ENCODE measurements at places on chromosomes 2 and 18. TPM values are rescaled to one million over a fixed set of nuclear protein-coding genes. Genes with fewer than 3 reads are reported as not detected.
A peak's percentile ranks its signal among the peaks of the same experiment; 100 is the strongest.

KIAA2012 gene
- 5.3 TPM for total RNA-seq

CABLES1 gene
- total RNA-seq = 32.6 TPM

DNA sequence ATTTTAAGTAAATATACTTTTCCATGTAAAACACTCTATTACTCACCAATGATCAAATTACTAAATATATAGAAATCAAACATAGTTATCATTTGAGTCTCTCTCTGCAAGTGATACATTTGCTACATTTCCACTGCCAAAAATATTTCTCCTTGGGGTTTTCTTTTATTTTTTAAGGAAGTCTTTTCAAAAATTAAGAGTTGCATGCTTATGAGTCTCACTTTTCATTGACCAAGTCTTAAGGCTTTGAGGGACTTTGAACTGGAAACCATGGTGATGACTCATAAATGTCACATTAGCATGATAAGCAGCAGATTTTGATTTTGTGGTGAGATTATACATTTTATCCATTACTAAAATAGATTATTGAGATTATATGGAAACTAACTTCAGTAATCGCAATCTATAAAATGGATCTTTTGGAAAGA lies 152.9 kb downstream of the FAM124B start:
- no peaks in the 10 kb centered on the region for H3K4me1 ChIP-seq
- no peak overlapping the region for H3K27ac ChIP-seq
- DNase-seq = no peak
- H3K27me3 ChIP-seq = no peaks in the 10 kb centered on the region
- H3K36me3 ChIP-seq = no peaks in the 10 kb centered on the region
- H3K4me3 ChIP-seq = no peak overlapping the region

DNA sequence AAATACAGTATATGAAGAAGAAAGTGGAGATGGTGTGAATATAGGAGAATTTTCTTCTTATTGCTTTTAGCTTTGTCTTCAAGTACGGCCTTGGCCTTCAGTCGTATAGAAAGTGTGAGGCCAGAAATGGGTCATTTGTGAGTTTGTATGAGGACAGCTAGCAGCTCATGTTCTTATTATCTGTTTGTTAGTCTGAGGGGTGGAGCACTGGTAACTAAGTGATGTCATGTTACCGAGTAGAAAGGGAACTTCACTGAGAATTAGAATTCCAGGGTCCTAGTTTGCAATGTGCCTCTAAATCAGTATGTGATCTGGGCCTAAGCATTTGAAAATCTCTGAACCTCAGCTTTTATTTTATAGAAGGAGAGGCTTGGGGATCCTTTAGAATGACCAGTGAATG lies 588.6 kb downstream of the NRXN1 start:
- H3K4me3 ChIP-seq = no peak overlapping the region
- no peak for DNase-seq
- H3K27ac ChIP-seq = no peak overlapping the region
- no peaks in the 10 kb centered on the region for H3K36me3 ChIP-seq

DNA sequence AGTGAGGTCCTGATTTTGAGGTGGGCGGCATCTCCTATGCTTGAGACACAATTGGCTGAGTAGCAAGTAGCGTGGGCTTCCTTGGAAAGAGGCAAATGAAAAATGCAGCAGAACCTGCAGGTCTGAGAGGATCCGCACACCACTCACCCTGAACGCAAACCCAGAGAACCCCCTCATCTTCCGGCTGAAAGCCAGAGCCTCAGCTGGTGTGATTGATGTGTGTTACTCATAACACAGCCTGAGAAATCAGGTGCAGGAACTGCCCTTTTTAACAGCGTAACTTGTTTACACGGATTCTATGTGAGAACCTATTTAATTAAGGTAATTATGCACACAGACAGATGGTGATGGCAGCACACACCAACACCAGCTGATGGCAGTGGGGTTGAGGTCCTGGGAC lies 123.4 kb downstream of the MRO start:
- H3K27me3 ChIP-seq = peaks cover 4% of the 10 kb centered on the region
- DNase-seq = no peak
- H3K27ac ChIP-seq = no peak overlapping the region
- no peak overlapping the region for H3K4me3 ChIP-seq
- no peaks in the 10 kb centered on the region for H3K36me3 ChIP-seq

GRCh38 chr2:30408961-30409387 lies 38.1 kb upstream of the LCLAT1 start:
- no peak overlapping the region for H3K27ac ChIP-seq
- H3K4me1 ChIP-seq = peaks cover 10% of the 10 kb centered on the region
- DNase-seq = peak; percentile 73
- no peaks in the 10 kb centered on the region for H3K36me3 ChIP-seq
- H3K27me3 ChIP-seq = no peaks in the 10 kb centered on the region

- H3K4me1 ChIP-seq = no peaks in the 10 kb centered on the region
- H3K27me3 ChIP-seq = no peaks in the 10 kb centered on the region
- no peaks in the 10 kb centered on the region for H3K36me3 ChIP-seq
- H3K27ac ChIP-seq = no peak overlapping the region
Measured at GRCh38 chr2:12428786-12429185, 287.9 kb upstream of the TRIB2 start.
